Mesothelial cell of epicardium (in vitro differentiated cells): ENCODE measurements at places on chromosomes 4 and X. TPM values are rescaled to one million over a fixed set of nuclear protein-coding genes. Genes with fewer than 3 reads are reported as not detected.

DNA sequence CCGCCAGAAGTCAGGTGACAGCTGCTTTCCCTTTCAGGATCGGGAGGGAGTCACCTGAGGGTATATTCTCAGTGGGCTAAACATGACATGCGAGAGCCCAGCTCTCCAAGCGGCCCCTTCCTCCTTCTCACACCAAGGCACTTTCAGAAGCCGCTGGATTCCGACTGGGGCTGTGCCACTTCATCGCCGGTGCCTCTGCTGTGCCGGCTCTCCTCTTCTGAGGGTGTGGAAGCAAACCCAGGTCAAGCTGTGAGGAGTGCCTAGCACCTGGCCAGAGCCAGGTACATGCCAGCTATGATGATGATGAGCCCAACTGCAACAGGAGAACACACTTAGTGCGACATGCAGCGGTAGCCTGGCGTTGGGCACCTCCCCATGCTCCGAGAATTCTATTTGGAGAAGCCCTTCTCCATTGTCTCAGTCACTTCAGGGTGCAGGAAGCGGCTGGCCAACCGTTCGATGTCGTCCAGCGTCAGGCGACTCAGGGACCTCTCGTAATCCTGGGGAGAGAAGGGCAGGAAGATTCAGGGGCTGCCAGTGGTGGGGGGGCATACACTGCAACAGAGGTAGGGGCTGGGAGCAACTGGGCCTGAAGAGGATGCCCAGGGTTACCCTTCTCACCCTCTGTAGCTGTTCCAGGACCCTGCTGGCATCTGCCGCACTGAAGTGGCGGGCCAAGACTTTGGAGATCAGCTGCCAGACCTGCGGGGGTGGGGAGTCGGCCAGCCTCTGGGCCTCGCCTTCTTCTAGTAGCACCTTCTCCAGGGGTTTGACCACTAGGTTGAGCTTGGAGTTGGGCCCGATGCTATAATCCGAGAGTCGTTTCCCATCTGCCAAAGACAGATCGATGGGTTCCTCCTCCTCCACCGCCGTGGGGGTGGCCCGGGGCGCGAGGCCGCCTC is 1.0 kb downstream of the UBL4A start:
- DNase-seq: no peak

GRCh38 chrX:134658002-134658759 is at the start of gene PLAC1:
PLAC1 (minus strand) TSS chrX:134658471; CDS start chrX:134566682, 91,789 bp downstream.
- no peak for DNase-seq

GRCh38 chr4:166635367-166635766 is 598.9 kb downstream of the SPOCK3 start:
- DNase-seq: no peak

DNA sequence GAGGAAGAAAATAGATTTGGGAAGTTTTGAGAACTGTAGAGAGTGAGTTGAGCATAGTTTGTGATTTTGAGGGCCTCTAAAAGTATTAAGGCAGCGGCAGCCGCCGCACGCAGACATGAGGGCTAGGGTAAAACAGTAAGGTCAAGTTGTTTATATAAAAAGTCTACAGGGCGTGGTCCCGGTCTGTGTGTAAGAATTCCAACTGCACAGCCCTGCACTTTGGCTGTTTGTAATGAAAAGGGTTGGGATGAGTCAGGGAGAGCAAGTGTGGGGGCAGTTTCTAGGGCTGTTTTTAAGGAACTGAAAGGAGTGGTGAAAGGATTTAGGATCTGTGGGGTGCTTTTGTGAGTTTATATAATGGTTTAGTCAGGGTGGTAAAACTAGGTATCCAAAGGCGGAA is 55.0 kb downstream of the BEX3 start:
- no peak for DNase-seq

Gene CLIC2
- 0.54 to 2.1 TPM (median 0.97 TPM) in 3 replicates for total RNA-seq
